Thyroid gland (tissue), 4 donors: ENCODE measurements at places on chromosomes 5 and 9.
A peak's percentile ranks its signal among the peaks of the same experiment; 100 is the strongest.

GRCh38 chr5:124889486-124889825 is 143.0 kb upstream of the ZNF608 start:
- DNase-seq, result no peak

GRCh38 chr9:84670138-84671041 is 861 bp downstream of the NTRK2 start:
- DNase-seq, result peak; percentile 55

DNA sequence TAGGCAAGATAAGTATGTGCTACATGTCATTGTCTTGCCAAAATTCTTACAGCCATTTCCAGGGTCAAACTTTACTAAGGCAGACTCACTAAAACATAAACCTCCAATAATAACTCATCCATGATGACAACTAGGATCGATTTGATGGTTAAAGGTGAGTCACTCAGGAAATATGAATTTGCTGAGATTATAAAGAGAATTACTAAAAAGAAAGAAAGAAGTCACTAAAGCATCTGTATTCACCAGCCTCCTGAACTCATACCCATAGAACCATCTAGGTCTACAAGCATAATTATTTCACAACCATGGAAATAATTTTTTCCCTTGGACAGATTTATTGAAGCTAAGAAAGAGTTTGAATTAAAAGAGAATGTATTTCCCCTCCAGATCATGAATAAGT is 258.6 kb downstream of the TLE1 start:
- no peak for DNase-seq

DNA sequence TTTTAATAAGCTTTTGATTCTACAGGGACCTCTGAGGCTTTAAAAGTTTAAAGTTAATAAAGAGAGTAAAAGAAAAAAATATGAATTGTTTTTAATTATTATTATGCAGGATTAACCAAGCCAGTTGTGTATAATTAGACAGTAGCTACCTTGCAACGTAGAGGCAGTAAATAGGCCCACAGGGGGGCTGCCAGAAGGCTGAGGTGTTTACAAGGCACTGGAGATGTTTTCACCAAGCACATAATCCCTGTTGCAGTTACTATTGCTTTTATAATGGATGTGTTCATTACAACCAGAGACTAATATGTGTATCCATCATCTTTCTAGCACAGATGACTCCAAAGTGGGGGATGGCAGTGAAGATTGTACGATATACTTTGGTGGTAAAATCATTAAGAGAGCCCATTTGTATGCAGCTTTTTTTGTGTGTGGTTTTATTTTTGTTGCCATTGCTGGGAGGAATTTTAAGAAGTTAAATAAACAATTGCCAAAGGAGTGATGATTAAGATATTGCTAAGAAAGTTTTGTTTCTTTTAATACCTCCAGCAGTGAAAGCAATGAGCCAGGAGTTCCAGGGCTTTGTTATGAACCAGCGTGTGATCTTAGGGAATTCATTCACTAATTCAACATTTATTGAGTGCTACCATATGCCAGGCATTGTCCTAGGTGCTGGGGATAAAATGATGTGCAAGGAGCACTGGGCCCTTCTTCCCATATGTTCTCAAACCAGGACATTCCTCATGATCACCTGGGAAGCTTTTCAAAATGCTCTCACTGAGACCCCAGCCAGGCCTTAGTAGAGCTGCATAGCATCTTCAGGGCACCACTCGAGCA is 138.7 kb upstream of the EFNA5 start:
- no peak for DNase-seq

- no peak for DNase-seq
These were observed 122.6 kb downstream of the TLR4 start for GRCh38 chr9:117826837-117827236.
